Kidney tubule cell (primary cell): ENCODE measurements at places on chromosomes 3 and 15.
A peak's percentile ranks its signal among the peaks of the same experiment; 100 is the strongest.

DNA sequence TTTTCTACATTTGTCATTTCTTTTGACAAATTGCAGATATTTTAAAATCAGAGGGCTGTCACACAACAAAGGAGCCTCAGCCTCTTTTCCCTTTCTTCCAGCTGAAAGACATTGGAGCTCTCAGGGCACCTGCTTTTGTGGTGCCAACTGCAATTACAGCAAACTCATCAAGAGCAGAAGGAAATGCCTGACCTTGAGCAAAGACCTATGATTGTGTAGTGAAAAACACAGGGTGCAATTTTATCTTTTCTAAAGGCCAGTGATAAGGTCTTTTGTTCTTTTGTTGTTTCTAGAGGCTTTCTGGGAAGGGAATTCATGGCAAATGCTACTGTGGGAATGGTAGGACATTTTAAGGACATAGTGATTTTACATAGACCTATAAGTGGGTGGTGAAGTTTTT is 214.3 kb downstream of the OXSM start:
- DNase-seq: no peak

- no peak for DNase-seq
Measured at GRCh38 chr15:100890850-100891249, 11.2 kb downstream of the ALDH1A3 start.

DNA sequence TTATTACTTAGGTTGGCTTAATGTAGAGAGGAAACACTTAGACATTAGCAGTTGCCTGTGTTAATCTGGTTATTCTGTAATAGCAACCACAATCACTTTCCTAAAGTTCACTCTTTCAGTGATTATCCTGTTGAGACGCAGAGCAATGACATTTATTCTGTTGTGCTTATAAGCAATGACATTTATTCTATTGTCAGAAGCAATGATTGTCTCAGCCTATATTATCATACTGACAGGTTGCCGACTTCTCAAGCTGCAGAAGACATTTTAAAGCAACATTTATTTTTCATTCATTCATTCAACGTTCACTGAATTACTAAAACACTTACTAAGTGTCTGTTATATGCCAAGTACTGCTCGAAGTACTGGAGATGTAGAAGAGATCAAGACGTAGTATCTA is 193.5 kb upstream of the SLITRK3 start:
- no peak for DNase-seq

DNA sequence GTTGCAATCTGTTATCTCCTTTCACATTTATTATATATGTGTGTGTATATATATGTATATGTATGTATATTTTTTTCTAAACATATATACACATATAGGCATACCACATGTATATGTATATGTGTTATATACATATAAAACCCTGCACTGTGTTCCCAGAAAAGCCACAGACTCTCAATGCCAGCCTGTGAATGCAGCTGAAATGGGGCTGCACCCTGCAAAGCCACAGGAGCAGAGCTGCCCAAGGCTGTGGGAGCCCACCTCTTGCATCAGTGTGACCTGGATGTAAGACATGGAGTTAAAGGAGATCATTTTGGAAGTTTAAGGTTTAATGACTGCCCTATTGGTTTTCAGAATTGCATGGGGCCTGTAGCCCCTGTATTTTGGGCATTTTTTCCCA is 762.3 kb upstream of the ARPP21 start:
- DNase-seq: no peak

- DNase-seq: no peak
Measured at GRCh38 chr15:63104727-63105126, 16.9 kb upstream of the LACTB start.

DNA sequence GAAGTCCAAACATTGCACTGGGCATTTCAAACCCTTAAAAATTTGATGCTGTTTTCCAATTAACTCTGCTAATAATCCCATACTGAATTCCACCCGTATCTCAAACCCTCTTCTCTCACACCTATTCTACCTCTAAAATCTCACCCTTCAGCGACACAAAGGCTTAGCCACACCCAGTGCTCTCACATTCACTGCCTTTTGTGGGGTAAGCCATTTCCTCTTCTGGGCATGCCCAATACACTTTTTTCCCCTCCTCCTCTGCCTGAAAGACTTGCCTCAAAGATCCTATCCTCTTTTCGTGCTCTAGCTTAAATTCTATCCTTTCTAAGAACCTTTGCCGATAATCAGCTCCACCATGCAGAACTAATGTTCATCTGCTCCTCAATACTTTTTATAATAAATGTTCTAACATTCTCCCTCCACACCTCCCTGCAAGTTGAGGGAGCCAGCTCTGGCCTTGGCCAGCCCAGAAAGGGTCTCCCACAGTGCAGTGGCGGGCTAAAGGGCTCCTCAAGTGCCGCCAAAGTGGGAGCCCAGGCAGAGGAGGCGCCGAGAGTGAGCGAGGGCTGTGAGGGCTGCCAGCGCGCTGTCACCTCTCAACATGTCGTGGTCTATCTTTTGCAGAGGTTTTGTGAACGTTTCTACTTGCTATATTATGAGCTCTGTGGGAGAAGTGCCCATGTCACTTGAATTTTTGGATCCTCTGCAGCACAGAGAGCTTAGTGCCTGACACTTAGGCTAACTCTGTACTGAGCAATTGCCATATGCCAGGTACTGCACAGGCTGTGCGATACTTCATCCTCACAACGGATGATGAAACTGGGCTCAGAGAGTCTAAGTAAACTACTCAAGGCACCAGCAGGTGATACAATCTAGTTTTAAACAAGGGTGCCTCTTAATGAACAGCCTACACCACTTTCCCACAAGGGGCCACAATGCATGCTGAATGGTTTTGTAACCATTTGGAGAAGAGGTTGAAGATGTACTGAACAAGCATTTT is 53.6 kb upstream of the BCL6 start:
- DNase-seq: no peak

DNA sequence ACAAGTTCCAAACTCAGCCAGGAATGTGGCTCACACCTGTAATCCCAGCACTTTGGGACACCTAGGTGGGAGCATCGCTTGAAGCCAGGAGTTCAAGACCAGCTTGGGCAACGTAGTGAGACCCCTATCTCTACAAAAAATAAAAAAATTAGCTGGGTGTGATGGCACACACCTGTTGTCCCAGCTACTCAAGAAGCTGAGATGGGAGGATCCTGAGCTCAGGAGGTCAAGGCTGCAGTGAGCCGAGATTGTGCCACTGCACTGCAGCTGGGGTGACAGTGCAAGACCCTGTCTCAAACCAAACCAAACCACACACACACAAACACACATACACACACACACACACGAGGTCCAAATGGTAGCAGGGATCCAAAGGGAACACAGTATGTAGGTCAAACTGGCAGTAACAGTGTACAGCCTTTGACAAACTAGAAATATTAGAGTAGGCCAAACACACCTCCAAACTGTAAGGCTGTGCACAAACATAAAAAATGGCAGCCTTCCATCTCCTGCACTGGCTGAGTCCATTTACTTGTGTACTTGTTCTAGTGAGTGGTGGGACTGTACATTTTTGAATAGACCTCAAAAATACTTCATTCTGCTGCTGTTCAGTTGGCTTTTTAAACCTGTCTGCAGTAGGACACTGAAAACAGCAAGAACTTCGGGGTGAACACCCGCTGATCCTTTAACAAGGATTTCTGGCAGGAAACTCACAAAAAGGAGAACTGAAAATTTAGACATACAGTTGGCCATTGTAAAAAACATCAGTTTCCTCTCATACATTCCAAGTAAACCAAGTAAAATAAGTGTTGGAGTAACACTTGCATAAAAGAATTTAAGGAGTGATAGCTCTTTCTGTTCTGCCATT is 33.6 kb downstream of the INTS14 start:
- DNase-seq: no peak

DNA sequence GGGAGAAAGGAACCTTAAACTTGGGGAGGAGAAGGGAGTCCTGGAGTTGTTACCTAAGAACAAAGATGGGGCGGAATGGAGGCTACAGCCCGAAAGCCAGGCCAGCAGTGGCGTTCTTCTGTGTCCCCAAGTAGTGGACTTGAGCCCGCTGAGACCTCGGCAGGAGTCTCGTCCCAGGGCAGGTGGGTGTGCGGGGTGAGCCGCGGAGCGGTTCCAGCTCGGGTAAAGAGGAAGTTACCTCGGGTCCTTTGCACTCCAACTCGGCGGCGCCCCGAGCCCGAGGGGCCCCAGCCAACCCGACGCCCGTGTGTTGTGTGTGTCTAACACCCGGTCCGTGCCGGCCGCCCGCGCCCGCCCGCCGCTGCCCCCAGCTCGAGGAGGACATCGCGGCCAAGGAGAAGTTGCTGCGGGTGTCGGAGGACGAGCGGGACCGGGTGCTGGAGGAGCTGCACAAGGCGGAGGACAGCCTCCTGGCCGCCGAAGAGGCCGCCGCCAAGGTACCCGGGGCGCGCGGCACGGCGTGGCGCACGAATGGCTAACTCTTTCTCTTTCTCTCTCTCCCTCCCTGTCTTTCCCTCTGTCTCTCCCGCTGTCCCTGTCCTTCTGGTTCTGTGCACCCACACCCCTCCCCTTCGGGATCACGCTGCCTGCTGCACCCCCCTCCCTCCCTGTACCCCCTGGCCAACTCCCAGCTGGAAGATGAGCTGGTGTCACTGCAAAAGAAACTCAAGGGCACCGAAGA is 959 bp downstream of the TPM1 start:
- DNase-seq: peak; percentile 44

- DNase-seq: no peak
Measured at GRCh38 chr15:43071451-43071850, 34.4 kb downstream of the UBR1 start.

DNA sequence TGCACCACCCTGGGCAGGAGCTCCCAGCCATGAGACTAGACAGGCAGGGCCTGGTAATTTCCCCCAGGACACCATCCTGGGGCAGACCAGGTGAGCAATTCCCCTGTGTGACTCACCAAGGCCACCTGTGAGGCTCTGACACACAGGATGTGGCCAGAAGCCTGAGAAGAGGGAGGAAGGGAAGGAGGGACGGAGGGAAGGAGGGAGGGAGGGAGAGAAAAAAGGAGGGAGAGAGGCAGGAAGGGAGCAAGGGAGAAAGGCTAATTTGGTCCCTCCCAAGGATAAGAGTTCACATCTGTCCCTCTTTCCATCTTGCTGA is 25.9 kb downstream of the WNT7A start:
- DNase-seq: peak; percentile 98

GRCh38 chr15:45347033-45347432 is 31.3 kb downstream of the GATM start:
- peak; percentile 10 for DNase-seq

DNA sequence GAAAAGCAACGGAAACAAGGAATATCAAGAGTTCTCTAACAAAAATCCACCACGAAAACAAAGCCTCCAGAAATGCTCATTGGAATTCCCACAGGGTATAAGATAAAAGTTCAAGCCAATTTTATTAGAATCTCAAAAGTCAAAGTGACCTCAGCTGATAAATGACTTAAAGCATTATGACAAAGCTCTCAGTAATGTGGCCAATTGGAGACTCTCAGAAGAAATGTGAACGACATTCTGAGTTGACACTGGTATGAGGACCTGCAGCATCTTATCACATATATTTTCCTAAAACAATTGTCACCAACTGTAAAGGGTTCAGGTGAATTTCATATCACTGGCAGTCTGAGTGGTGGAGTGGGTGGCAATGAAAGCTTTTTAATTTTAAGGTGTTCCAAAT is 199.1 kb downstream of the FOXP1 start:
- peak; percentile 20 for DNase-seq
